A375 (cell line): ENCODE measurements at places on chromosomes 12 and 14. TPM values are rescaled to one million over a fixed set of nuclear protein-coding genes. Genes with fewer than 3 reads are reported as not detected.

MLXIP gene
- total RNA-seq = 7.9 and 11.1 TPM in 2 replicates

NRIP2 gene
- total RNA-seq = not detected in 2 replicates

PARPBP gene
- total RNA-seq = 12.8 and 17.8 TPM in 2 replicates

CMKLR1 gene
- total RNA-seq = 0.21 and 0.23 TPM in 2 replicates

FAM181A gene
- not detected in 2 replicates for total RNA-seq

REC8 gene
- 1.2 and 3.3 TPM in 2 replicates for total RNA-seq

CIROP gene
- total RNA-seq = not detected in 2 replicates

JKAMP gene
- 24.6 and 26.0 TPM in 2 replicates for total RNA-seq

MUCL1 gene
- not detected in 2 replicates for total RNA-seq

PLCZ1 gene
- total RNA-seq = 0.05 TPM in 1 of 2 replicates, not detected in the other

SERPINA3 gene
- 357 and 360 TPM in 2 replicates for total RNA-seq

RDH12 gene
- not detected in 2 replicates for total RNA-seq

KSR2 gene
- 0.08 TPM in 2 replicates for total RNA-seq

BATF gene
- not detected in 2 replicates for total RNA-seq

JPH4 gene
- not detected in 2 replicates for total RNA-seq

RNASE4 gene
- 0.61 and 0.94 TPM in 2 replicates for total RNA-seq

AGAP2 gene
- 2.1 and 2.3 TPM in 2 replicates for total RNA-seq

CCDC92 gene
- 3.2 TPM in 2 replicates for total RNA-seq

HRK gene
- 0.41 and 0.66 TPM in 2 replicates for total RNA-seq

BTG1 gene
- total RNA-seq = 23.3 and 24.2 TPM in 2 replicates
